Activated CD4-positive, alpha-beta memory T cell treated with anti-CD3 and anti-CD28 coated beads for 36 hours (primary cell): ENCODE measurements at places on chromosomes 6 and 20. TPM values are rescaled to one million over a fixed set of nuclear protein-coding genes. Genes with fewer than 3 reads are reported as not detected.

Gene ARFGEF3
- total RNA-seq: 0.85 TPM

Gene SYCP2
- total RNA-seq: 3.1 TPM

Gene RGS17
- total RNA-seq: not detected

Gene SEL1L2
- not detected for total RNA-seq

Gene NKAIN2
- not detected for total RNA-seq

Gene TBC1D32
- total RNA-seq: 6.7 TPM

Gene DEF6
- 103 TPM for total RNA-seq
